ENCODE measurements at places on chromosomes 12 and 14.

- DNase-seq, result no peak
These were observed 78.6 kb upstream of the PAWR start for GRCh38 chr12:79769189-79769859.

DNA sequence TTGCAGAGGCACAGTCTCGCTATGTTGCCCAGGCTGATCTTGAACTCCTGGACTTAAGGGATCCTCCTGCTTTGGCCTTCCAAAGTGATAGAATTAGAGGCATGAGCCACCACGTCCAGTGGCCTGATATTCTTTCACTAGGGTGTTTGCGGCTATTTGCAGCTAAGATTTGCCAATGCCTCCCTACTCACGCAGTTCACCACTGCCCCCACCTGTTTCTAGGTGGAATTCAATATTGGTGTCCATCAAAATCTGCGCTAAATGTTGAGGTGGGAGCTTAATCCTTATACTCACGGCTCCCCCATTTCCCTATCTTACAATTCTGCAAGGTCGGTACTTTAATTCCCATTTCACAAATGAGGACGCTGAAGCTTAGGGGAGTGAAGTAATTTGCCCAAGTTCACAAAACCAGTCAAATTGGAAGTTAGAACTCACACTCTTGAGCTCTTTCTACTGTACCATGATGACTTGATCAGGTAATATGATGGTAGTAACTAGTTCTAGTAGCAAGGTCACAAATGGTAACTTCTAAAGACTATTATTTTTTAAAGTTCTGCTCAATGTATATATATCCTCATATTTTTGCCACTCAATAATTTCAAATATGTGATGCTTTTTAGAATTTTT, 22.1 kb upstream of the LRRC9 start:
- no peak for DNase-seq

DNA sequence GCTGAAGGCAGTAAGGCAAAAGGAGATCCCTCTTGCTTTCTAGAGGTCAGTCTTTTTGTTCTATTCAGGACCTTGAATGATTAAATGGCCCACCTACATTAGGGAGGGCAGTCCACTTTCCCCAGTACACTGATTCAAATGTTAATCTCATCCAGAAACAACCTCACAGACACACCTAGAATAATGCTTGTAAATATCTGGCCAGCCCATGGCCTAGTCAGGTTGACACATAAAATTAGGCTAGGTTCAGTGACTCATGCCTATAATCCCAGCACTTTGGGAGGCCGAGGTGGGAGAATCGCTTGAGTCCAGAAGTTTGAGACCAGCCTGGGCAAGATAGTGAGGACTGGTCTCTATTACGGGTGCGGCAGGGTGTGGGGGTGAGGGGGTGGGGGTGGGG, 43.5 kb downstream of the MIPOL1 start:
- DNase-seq, result no peak

DNA sequence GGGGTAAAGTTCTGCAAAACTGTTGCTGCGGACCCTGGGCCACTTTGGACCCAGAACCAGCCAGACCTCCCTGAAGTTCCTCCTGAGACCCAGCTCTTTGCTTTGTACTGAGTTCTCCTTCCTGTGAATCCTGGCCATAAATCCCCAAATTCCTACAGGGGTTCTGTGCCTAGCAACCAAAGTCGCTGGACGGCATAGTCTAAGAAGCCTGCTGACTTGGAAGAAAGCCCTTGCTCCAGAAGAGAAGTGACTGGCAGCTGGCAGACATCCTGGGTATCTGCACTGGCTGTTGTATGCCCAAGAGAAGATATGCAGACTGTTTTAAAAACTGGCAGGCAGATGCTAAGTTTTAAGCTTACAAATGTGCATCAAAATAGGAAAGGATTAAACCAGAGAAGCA, 99.9 kb upstream of the SLC24A4 start:
- no peak for DNase-seq

DNA sequence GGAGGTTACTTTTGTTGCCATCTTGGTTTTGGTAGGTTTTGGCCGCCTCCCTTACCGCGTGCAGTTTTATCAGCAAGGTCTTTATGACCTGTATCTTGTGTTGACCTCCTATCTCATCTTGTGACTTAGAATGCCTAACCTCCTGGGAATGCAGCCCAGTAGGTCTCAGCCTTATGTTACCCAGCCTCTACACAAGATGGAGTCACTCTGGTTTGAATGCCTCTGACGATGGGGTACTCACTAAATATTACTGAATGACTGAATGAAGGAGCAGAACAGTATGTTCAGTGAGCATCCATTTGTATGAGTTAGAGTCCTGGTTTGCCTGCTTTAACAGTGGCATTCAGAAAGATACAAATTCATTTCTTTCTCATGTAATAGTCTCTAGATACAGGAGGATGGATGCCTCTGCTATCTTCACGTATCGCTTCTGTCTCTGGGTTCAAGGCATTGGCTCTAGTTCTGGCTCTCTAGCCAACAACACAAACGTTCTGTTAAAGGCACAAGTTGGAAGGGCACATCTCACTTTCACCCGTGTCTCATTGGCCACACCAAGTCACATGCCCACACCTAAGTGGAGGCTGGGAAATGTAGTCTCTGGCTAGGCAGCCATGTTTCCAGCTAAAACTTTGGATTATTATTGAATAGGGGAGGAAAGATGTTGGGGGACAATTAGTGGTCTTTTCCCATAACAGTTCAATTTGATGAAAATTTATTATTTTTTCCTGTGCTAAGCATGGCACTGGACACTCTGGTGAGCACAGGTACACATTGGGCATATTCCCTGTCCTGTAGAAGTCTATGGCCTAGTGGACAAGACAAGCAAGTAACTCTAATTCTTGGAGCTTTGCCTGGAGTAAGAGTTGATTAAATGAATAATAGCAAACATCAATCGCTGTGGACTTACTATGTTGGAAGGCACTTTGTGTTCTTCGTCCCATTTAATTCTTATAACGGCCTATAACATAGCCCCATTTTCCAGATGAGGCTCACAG, 75.2 kb upstream of the RPH3A start:
- no peak for DNase-seq

Data from stimulated activated CD4-positive, alpha-beta T cell treated with anti-CD3 and anti-CD28 coated beads, Interleukin-15, amount 100 ng/mL, for 1 hour (primary cell).